GM18507 (cell line): ENCODE measurements at places on chromosomes 12 and 14.

- no peak for DNase-seq
Observed at GRCh38 chr12:120421701-120422100, 16.2 kb upstream of the COX6A1 start.

- no peak for DNase-seq
Observed at GRCh38 chr14:80350707-80351106, 139.4 kb upstream of the DIO2 start.

DNA sequence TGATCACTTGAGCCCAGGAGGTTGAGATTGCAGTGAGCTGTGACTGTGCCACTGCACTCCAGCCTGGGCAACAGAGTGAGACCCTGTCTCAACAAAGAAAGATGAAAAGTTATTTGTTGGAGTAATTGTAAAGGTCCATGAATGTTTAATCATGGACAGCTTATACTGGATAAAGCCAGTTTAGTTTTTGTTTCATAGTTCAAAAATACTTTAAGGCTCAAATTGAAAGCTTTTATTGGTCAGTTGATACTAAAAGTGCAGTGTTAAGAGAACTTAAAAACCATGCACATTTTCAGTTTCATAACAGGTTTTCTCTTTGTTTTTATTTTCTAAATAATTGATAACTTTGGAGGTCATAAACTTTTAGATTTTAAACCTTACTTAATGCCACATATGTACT is 108.4 kb downstream of the MON2 start:
- DNase-seq: no peak

- no peak for DNase-seq
Observed at GRCh38 chr12:5648692-5649359, 216.9 kb downstream of the NTF3 start.

DNA sequence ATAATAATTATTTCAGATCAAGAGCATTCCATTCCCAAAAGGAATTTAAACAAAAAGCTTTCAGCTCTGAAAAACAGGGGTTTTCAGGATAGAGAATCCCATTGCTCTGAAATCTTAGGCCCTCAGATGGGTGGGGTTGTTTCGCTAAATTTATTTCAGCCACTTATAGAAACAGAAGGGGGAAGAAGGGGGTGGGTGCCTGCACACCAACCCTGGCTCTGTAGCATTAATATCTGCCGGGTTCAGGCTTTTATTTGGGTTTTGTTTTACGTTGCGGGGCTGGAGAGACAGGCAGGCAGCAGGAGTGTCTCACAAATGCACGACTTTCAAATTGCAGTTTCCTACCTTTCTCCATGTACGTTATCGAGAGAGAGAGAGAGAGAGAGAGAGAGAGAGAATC is 12.5 kb upstream of the ZFP36L1 start:
- no peak for DNase-seq

DNA sequence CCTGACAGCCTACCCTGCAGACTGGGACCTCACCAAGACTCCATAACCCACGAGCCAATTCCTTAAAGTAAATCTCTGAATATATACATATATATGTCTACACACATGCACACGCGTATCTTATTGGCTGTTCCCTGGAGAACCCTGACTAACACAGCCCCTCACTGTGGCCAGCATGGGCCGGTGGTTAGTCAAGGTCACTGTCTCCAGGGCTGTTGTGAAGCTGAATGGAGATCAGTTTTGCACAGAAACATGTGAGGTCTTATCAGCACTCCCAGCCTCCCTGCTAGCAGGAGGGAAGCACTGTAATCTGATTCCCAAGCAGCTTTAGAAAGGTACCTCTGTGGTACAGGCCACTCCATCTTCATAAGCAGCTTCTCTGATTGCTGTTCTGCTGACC is 46.6 kb upstream of the PLEKHG6 start:
- no peak for DNase-seq
